Thoracic aorta (tissue), 2 donors: ENCODE measurements at places on chromosomes 5 and 9.

DNA sequence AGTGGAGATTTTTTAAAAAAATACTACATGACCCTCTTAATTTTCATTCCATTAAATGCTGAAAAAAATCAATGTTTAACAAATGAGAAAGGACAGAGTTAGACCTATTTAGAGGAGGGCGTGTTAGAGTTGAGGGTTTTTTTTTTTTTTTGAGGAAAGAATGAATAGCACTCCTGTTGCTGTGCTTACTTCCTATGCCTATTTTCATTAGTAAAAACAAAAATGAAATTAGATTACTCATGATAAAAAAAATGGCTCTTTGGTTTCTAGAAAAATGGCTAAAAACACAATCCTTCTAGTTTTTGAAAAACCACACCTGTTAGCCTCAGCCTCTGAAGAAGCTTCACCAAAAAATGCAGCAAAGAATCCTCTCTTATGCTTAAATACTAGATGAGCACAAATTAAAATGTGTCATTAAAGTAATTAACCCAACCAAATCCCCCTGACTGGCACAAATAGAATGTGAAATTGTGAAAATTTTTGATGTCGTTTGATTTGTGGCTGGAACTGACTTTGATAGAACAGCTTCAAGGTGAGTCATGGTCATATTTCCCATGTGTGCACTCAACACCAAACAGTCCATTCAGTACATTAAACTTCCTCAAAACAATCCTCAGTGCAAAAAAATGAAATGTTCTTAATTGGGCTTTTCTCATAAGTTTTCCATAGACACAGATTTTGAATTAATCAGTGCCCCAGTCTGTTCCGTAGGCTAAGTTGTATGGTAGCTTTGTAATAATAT, 98.0 kb downstream of the MACIR start:
- H3K27ac ChIP-seq: no peak overlapping the region
- H3K27me3 ChIP-seq: no peaks in the 10 kb centered on the region
- DNase-seq: no peak
- H3K36me3 ChIP-seq: no peaks in the 10 kb centered on the region
- no peak overlapping the region for H3K4me3 ChIP-seq
- H3K4me1 ChIP-seq: no peaks in the 10 kb centered on the region

DNA sequence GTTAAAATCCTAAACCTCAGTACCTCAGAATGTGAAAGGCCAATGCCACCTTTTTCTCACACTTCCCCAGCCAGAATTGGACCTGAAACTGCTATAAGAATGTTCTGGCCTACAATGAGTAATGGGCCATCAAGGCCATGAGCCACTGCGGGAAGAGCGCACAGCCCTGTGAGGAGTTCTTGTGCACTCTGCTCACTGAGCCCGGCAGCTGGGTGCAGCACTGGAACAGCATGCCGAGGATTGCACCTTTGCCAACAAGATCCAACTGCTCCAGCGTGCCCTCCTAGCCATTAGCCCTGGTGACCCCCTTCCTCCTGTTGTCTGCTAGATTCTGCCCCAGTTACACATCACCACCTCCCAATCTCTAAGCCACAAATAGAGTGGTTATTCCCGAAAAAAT, 758.1 kb downstream of the PRELID2 start:
- no peaks in the 10 kb centered on the region for H3K27me3 ChIP-seq
- H3K36me3 ChIP-seq: no peaks in the 10 kb centered on the region
- H3K4me3 ChIP-seq: no peak overlapping the region
- no peak for DNase-seq
- H3K4me1 ChIP-seq: no peaks in the 10 kb centered on the region
- H3K27ac ChIP-seq: no peak overlapping the region

GRCh38 chr5:140024928-140025327, 18.2 kb downstream of the NRG2 start:
- no peak overlapping the region for H3K4me3 ChIP-seq
- H3K27me3 ChIP-seq: no peaks in the 10 kb centered on the region
- H3K4me1 ChIP-seq: peaks cover 18% of the 10 kb centered on the region
- no peaks in the 10 kb centered on the region for H3K36me3 ChIP-seq

GRCh38 chr9:130789747-130790672, 45.0 kb upstream of the ABL1 start:
- H3K36me3 ChIP-seq: no peaks in the 10 kb centered on the region
- no peaks in the 10 kb centered on the region for H3K27me3 ChIP-seq
- DNase-seq: no peak
- peaks cover 12% of the 10 kb centered on the region for H3K4me1 ChIP-seq

- peaks cover 31% of the 10 kb centered on the region for H3K4me1 ChIP-seq
- H3K27ac ChIP-seq: no peak overlapping the region
- peaks cover 4% of the 10 kb centered on the region for H3K36me3 ChIP-seq
- DNase-seq: no peak
- H3K27me3 ChIP-seq: no peaks in the 10 kb centered on the region
These were observed 20.8 kb downstream of the CLTA start for GRCh38 chr9:36211510-36211909.

DNA sequence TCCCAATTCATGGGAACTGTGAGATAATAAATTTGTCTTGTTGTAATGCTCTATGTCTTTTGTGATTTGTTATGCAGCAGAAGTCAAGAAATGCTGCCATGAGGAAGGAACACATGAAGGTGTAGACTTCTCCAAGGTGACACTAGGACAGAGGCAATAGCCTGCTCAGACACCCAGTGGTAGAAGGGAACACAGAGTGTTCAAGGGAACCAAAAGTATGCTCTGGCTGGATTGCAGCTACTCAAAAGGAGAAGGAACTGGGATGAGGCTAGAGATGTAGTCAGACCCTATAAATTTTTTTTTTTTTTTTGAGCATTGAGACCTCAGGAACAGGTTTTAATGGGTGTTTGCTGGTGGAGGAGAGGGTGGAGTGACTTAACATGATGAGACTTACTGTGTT, 232.5 kb downstream of the PARP8 start:
- no peaks in the 10 kb centered on the region for H3K36me3 ChIP-seq
- H3K27me3 ChIP-seq: no peaks in the 10 kb centered on the region
- no peak overlapping the region for H3K27ac ChIP-seq
- H3K4me3 ChIP-seq: no peak overlapping the region
- H3K4me1 ChIP-seq: peaks cover 12% of the 10 kb centered on the region
- DNase-seq: no peak
